ENCODE measurements at places on chromosomes 2 and 18.

DNA sequence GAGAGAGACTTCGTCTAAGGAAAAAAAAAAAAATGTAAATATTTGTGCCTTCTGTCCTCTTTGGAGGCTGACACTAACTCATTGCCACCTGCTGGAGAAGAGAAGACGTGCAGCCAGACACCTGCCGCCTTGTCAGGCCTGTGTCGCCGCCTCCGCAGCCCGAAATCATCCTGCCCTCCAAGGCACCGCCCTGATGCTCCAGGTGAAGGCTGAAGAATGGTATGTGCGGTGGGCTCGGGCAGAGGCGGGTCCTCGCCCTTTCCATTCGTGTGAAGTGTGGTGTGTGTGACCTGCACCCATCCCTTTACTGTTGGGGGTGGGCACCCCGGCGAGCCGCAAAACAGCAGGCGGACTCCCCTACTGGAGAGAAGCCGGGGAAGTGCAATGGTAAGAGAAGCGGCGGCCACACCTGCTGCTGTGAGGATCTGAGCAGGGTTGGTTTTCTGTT, 60.4 kb downstream of the FAM161A start:
- DNase-seq: peak; percentile 77

DNA sequence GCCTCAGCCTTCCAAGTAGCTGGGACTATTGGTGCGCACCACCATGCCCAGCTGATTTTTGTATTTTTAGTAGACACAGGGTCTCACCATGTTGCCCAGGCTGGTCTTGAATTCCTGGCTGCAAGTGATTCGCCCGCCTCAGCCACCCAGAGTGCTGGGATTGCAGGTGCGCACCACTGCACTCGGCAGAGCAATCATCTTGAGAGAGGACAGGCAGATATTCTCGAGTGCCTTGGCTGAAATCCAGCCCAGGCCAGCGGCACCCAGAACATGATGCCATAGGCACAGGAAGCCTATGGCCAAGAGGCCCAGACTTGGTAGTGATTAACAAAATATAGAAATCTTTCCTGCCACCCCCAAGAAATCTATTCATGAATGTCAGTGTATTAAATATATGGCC, 58.0 kb upstream of the PEX13 start:
- no peak for DNase-seq

DNA sequence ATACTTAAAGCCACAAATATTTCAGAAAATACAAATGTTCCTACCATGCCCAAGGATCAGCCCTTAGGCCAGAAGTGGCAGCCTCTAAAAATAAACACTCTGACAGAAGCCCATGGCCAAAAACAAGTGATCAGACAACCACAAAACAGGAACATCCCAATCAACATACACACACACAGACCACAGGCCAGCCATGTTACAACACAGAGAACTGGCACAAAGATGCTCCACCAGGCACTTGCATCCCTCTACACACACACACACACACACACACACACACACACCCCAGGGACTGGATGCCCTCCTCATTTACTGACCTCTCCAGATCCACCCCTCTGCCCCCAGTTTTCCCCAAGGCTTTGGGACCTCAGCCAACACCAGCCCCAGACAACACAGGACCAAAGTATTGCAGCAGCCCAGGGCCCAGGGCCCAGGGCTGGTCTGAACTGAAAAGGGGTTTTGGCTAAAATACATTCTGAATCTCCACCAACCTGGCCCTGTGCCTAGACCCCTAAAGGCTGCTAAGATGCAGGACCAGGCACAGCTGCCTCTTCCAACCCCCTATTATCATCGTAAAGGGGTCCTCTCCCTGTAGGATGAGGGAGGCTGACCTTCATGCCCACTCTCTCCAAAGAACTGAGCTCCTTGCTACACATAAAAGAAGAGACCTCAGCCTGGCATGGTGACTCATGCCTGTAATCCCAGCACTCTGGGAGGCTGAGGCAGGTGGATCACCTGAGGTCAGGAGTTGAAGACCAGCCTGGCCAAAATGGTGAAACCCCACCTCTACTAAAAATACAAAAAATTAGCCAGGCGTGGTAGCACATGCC, 151.4 kb downstream of the TNS1 start:
- DNase-seq: no peak

DNA sequence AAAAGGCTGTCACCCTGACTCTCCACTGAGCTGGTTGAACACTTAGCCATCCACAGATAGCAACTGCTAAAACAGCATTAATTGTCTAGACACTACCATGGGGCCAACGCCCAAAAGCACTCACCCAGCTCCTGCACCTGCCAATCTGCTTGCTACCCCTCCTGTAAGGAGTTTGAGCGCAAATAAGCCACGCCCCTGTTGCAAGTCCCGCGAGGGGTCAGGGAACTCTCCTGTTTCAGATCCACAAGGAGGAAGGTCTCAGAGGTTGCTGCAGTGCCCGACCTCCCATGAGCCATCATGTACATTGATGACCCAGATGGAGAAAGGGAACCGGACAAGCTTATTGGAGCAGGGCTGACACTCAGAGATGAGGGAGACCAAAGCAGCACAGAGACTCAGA, 106.8 kb downstream of the ZNF516 start:
- peak; percentile 6 for DNase-seq

DNA sequence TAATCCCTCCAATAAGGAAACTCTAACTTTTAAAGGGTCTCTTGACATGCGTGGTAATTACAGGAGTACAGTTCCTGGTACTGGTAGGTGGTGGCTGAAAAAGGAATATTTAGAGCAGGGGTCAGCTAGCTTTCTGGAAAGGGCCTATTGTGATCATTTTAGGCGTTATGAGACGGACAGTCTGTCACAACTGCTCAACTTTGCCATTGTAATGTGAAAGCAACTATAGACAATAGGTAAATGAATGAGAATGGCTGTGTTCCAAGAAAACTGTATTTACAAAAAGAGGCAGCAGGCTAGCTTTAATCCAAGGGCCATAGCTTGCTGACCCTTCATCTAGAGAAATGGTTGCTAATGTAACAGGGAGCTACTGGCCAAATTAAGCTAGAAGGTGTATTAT, 177.7 kb upstream of the LRRTM1 start:
- no peak for DNase-seq

DNA sequence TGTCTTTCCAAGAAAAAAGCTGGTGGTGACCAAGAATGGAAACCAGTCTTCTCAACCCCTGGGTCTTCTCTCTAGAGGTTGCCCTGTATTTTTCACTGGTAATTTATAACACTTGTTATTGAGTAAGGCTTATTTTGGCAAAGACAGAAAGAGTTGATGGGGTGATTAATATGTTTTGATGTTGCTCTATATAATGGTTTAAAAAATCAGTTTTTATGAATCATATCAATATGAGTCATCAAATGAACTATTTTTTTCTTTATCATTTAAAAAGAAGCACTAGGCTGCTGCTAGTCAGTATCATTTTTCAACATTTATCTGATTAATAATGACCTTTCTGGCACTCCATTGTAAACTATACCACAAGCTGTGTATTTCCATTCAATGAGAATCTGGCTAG, 1142.2 kb downstream of the LRP1B start:
- no peak for DNase-seq

GRCh38 chr2:230230496-230231200, 5.1 kb downstream of the SP140 start:
- no peak for DNase-seq

- no peak for DNase-seq
These were observed 152.7 kb upstream of the HDAC4 start for GRCh38 chr2:239553376-239554000.

- no peak for DNase-seq
These were observed 530.8 kb downstream of the ADCYAP1 start for GRCh38 chr18:1435487-1435886.

DNA sequence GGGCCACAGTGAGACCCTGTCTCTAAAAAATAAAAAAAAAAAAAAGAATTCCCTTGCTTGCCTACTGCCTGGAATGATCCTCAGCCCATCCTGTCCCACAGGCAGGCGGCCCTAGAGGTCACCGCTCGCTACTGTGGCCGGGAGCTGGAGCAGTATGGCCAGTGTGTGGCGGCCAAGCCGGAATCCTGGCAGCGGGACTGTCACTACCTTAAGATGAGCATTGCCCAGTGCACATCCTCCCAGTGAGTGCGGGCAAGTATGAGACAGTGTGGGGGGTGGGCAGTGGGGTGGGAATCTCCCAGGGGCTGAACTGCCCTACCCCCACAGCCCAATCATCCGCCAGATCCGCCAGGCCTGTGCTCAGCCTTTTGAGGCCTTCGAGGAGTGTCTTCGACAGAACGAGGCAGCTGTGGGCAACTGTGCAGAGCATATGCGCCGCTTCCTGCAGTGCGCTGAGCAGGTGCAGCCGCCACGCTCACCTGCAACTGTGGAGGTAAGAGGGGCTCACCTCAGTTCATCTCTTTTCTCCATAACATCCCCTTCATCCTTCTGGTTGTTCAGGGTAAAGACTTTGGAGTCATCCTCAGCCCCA, 1.6 kb downstream of the CHCHD5 start:
- DNase-seq: no peak

DNA sequence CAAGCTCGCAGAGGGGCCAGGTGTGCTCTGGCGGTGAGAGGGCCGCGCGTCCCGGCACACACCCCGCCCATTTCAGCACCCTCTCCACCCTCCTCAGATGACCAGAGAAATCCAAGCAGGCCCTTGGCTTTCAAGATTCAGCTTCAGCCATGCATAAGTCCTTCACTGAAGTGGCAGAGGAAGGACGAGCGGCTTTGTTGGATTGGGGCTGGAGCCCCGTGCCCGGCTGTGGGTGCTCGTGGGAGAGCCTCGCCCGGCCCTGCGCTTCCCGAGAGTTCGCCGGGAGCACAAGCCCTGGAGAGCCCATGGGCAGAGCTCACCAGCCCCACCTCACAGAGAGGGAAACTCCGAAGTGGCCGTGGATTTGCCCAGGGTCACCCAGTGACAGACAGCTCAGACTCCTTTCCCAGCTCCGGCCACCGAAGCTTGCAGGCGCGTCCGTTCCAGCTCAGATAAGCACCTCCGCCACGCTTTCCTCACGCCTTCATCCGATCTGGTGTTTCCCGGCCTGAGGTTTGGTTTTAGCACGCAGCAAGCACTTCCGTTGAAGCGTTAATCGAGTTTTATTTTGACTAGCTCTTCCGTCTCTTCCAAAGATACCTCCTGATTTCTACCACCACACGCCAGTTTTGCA, 45.6 kb upstream of the MTCL1 start:
- no peak for DNase-seq

DNA sequence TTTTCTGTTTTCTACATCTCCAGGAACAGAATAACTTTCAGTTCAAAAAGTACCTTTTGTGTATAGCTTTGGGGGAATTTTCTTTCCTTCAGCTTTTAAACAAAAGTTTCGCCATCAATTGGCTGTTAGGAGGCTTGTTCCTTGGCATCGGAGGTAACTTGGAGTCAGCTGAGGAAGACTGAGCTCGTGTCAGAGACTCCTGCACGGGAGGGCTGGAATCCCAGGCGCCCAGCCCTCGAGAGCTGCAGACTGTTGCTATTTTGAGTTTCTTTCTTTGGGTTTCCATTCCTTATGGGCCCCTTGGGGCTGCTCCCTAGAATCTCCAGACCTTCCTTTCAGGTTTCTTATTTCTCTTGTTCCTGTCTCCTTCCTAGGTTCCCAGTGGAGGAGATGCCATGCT, 8.1 kb downstream of the EMILIN2 start:
- no peak for DNase-seq

GRCh38 chr2:6826081-6826913, 39.4 kb downstream of the CMPK2 start:
- peak; percentile 50 for DNase-seq

DNA sequence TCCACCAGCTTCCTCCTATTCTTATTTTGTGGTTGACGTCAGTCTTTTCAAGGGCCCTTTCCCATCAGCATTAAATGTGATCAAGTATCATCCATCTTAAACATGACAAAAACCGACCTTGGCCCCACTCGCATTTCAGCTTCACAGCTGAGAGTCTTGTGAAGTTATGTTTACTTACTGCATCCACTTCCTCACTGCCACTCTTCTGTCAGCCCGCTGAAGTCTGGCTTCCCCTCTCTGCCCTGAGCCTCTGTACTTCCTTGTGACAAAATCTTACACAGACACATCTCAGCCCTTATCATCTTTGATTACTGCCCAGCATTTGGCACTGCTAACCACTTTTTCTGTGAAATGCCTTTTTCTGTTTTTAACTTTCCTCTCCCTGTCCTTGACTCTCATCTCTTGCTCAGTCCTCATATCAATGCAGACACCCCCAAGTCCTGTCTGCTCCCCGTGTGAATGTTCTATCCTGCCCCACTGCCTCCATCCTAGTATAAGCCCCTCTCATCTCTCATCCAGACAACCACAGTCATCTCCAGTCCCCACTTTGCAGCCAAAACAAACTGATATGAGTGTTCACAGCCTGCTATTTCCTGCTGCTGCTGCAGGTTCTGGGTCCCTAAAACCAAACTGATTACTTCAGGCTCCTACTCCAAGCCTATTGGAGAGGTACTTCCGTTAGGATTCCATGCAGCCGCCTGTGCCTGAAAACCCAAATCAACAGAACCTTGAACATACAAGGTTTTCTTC, 31.4 kb downstream of the FOSL2 start:
- peak; percentile 37 for DNase-seq

DNA sequence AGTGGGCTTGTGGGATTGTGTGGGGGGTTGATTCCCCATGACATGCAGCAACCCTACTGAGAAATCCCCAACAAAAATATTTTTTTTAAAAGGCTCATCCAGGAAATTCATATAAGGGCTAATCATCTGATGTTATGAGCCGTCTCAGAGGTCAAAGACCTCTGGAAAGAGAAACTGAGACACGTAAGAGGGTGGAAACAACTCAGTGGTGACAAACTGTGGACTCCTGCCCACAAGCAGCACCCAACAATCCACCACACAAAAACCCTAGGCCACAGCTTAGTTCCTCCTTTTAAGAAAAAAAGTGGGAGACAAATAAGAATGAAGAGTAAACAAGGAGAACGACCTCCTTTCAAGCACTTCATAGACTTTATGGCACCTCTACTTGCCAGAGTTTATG, 1096.1 kb upstream of the NRXN1 start:
- no peak for DNase-seq

GRCh38 chr2:143545949-143546255, 416.7 kb downstream of the ARHGAP15 start:
- DNase-seq: no peak

- no peak for DNase-seq
These were observed 336 bp downstream of the THNSL2 start for GRCh38 chr2:88170472-88170892.

DNA sequence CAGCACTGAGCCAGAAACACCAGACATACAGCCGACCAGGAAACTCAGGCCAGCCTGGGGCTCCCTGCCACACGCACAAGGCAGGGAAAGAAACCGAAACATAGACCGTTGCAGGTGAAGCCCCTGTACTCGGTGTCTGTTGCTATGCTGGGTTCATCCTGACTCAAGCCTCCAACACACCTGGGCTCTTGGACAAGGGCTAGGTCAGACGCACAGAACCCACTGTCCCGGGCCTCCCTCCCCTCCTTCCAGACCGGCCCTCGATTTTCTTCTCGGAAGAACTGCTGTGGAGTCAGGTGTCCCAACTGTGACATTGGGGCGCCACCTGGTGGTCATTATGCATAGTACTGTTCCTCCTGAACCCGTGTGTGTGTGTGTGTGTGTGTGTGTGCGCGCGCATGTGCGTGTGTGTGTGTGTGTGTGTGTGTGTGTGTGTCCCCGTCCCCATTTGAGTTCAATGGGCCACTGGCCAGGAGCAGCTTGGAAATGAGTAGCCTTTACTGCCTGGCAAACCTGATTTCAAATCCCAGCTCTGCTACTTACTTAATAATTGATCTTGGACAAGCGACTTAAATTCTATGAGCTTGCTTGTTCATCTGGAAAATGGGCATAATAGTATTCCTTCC, 55.4 kb upstream of the GLI2 start:
- peak; percentile 63 for DNase-seq

All from stimulated activated naive CD8-positive, alpha-beta T cell treated with anti-CD3 and anti-CD28 coated beads, Interleukin-15, amount 100 ng/mL, for 72 hours (primary cell).